Osteoblast (primary cell): ENCODE measurements at places on chromosomes 5 and 9. TPM values are rescaled to one million over a fixed set of nuclear protein-coding genes. Genes with fewer than 3 reads are reported as not detected.

The SEMA4D gene
- 0.72 and 0.88 TPM in 2 replicates for total RNA-seq

The GFPT2 gene
- total RNA-seq: 30.4 and 39.5 TPM in 2 replicates

The BAAT gene
- under 0.01 TPM in 1 of 2 replicates, not detected in the other for total RNA-seq

The GARIN3 gene
- not detected in 2 replicates for total RNA-seq

The GMCL2 gene
- not detected in 2 replicates for total RNA-seq

The NRARP gene
- under 0.01 TPM in 2 replicates for total RNA-seq

The ANKDD1B gene
- 0.59 and 0.72 TPM in 2 replicates for total RNA-seq

The ZNF608 gene
- 11.6 and 14.7 TPM in 2 replicates for total RNA-seq

The PHF24 gene
- under 0.01 TPM in 1 of 2 replicates, not detected in the other for total RNA-seq

The IFNK gene
- total RNA-seq: not detected in 2 replicates

The PCDHB15 gene
- total RNA-seq: 0.88 and 1.1 TPM in 2 replicates

The RNF208 gene
- 0.29 TPM in 1 of 2 replicates, not detected in the other for total RNA-seq
